Astrocyte (in vitro differentiated cells and primary cell): ENCODE measurements at places on chromosomes 2 and 18.
A peak's percentile ranks its signal among the peaks of the same experiment; 100 is the strongest.

DNA sequence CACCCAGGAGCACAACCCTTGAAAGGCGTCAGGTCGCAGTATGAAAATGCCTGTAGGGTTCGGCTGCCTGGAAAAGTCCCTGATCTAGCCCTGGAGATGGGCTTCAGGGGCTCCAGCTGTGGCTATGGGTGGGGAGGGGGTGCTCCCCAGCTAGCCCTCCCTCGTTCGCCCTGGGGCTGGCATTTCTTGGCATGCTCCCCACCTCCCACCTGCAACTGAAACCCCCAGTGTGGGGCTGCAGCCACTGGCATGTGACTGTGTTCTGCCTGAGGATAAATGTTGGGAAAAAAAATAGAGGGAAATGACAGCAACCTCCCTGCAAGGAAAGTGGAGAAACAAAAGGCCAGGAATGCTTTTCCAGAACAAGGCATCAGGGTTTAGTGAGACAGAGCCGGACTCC lies 109.2 kb downstream of the COPS8 start:
- no peak for DNase-seq

DNA sequence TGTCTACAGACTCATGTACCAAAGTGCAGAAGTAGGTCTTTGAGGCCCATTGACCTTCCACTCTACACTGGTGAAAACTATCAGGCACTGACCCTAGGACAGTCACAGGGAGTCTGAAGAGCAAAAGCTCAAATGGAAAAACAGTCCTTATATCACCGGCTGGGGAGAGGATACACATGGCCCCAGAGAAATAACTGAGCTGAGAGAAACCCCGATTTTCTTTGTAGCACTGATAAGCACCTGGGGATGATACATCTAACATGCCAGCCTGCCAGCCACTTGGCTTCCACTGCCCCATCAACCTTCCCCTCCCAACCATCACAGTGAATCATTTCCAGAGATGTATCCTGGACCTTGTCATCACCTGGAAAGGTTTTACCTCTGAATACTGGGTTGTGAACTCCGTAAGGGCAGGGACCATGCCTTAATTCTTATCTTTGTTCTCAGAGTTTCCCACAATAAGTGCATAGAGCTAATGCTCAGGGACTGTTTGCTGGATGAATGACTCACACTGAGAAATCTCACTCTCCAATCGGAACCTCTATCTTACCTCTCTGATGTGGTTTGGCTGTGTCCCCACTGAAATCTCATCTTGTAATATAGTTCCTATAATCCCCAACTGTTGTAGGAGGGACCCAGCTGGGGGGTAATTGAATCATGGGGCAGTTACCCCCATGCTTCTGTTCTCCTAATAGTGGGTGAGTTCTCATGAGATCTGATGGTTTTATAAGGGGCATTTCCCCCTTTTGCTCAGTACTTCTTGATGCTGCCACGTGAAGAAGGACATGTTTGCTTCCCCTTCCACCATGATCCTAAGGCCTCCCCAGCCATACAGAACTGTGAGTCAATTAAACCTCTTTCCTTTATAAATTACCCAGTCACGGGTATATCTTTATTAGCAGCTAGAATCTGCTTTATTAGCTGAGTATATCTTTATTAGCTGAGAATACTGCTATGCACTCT lies 37.1 kb downstream of the EVA1A start:
- DNase-seq = peak; percentile 93

- peak; percentile 54 for DNase-seq
These were observed 9.0 kb upstream of the TMBIM1 start for GRCh38 chr2:218301176-218301819.

DNA sequence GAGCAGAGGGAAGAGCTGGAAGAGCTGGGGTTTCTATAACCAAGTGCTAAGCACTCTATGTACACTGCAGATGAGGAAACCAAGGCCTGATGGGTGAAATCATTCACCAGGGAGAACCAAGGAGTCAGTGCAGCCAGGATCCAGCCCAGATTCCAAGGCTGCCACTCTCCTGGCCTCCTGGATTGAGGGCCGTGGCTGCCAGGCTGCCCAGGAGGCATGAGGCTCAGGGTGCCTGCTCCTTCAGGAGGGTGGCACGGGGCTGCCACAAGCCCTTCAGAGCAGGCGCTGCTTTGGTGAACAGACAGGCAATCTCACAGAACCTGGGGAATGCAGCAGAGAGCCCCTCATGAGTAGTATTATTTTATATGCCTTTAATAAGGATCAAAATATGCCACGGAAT lies 293.7 kb upstream of the HDAC4 start:
- DNase-seq = no peak

GRCh38 chr18:62850619-62851306 lies 135.4 kb downstream of the PHLPP1 start:
- DNase-seq = no peak
